ENCODE measurements at places on chromosomes 3 and 15.

- DNase-seq = no peak
Observed at GRCh38 chr15:96254173-96254572, 76.3 kb upstream of the NR2F2 start.

DNA sequence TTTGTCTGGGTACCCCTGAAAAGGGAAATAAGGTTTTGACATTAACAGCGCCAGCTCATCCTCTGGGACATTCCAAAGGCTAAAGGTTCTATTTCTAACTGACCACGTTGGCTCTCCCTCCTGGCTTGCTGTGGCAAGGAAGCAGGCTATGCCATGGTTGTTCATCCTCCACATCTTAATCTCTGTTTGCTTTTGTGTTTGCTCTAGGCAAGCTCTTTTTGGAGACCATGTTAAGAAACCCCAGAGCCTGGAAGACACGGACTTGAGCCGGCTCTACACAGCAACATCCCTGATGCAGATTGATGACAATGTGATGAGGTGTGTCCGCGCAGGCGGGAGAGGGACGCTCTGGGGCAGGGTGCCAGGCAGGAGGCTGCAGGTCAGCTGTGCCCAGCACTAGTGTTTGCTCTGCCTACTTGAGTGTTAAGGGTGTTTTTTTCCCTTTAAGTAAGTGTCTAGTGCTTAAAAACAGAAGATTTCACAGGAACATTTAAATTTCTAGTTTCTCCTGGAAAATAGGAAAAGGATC, 33.3 kb downstream of the RLBP1 start:
- DNase-seq = no peak

- no peak for DNase-seq
Observed at GRCh38 chr3:190288836-190289235, 33.4 kb downstream of the CLDN1 start.

DNA sequence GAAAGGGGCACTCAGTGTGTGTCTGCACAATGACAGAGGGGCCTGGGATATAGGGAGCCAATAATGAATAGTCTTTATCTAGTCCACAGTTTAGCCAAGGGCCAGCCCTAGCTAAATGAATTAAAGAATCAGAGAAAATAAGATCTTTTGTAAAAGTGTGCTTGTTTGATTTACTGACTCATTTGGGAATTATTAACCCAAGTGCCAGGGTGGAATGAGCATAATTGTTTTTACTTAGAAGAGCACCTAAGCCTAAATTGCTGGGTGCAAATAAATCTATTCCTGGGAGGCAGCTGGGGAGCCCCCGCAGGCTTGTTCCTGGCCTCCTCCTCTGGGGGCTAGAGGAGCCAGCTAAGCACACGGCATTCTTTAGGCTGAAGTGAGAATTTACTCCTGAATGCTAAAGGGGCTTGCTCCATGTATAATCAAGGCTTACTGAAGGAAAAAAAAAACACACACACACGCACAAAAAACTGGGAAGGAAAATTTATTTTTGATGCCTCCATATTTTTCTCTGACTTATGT, 405.3 kb upstream of the SUCLG2 start:
- DNase-seq = no peak

DNA sequence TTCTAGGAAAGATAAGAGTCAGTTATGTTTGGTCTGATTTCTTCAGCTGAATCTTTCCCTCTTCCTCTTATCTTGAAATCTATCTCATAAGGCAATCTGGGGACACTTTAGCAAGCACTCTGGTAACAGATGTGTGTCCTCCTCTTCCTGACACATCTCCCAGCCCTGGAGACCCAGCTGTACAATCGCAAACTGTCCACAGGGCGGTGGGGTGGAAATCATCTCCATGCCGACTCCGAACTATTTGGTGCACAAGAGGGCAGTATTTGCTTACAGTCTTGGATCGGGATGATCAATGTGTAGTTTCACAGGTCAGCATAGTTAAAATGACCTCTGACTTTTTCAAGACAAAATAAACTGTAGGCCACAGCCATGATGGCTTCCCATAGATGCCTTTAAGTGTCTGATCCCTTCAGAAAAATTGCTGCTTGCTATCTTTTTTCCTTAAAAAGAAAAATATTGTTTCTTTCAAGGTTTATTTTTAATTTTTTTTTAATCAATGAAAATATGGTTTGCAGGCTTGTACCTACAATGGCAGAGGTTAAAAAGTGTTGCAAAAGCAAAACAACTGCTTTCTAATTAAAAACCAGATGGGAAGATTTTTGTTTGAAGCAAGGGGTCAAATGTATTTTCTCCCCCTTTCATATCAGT, 17.7 kb downstream of the EEFSEC start:
- no peak for DNase-seq

GRCh38 chr3:10395671-10396070, 74.8 kb upstream of the SEC13 start:
- peak; percentile 94 for DNase-seq

GRCh38 chr3:99108508-99108907, 207.0 kb upstream of the DCBLD2 start:
- no peak for DNase-seq

DNA sequence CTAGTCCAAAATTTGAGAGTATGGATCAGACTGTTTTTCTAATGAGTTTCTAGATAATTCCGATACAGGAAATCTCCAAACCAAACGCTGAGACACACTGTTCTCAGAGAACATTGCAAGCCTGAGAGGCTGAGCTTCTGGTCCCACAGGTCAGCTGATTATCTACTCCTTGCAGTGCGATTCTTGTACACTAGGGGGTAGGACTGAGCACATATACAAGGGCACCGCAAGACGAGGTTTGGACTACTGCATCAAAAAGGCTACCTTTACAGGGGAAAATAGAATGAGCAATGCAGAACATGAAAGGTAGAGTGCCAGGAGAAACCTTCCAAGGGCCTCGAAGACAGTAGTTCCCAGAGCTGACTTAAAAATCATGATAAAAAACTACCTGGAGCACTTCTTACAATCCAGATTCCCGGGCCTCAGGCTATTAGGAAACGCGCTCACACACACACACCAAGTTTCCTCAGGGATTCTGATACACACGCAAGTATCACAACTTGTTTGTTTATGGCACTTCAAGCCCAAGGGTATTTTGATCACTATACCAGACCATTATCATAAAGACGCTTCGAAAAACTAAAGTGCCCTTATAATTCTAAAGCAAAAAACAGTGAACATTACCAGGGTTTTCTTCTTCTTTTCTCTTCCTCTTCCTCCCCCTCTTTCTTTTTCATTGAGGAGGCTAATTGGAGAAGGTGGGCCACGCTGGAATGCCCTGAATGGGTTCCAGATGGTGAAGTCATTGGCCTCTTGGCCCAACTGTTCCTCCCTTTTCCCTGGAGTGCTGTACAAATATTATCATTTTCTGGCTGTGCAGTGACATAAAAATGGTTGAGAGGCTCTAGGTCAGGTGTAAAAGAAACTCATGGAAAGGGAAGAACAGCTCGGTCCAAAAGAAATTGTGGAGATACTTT, 61.8 kb downstream of the SLC12A8 start:
- peak; percentile 68 for DNase-seq

- no peak for DNase-seq
Observed at GRCh38 chr15:83904107-83905040, 250.5 kb downstream of the ADAMTSL3 start.

GRCh38 chr3:111548092-111548491, 6.1 kb downstream of the CD96 start:
- DNase-seq = no peak

DNA sequence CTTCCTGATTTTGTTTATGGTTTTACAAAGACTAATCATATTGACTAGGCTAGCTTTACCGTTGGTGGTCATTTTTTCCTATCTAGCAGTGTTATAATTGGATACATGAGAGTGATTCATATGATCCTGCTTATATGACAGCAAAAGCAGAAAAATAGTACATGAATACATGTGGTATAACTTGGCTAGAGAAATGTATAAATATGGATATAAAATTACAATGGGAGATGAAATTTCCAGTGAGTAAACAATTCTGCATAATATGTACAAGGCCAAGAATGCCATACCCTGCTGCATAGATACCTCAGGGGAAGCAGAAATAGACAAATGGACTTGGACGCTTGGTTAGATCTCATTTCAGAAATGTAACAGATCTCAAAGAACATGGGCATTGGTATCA, 103.1 kb downstream of the DTWD1 start:
- no peak for DNase-seq

DNA sequence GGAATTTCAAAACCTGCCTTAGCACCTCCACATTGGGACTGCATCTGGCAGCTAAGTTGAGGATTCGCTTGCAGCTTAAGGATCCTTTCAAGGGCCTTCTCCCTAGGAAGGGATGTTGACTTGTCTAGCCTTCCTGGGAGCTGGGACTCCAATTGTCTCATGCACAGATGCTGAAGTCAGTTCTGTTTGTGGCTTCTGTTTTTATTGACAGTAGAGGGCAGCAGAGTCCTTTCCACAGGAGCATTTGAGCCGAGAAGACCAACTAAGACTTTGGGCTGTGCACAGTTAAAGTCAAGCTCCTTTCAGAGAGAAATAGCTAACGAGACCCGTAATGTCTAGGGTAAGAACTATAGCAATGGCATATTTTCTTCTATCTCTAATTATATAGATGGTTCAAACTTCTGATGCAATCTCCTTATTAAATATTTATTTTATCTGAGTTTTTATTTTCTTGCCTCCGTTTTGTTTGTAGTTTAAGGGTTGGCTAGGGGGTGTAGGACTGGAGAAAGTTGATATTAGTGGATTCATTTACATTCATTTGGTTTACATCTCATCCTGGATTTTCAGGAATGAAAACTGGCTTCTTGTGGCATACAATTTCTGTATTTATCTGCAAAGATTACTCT, 59.7 kb upstream of the KBTBD8 start:
- peak; percentile 76 for DNase-seq

DNA sequence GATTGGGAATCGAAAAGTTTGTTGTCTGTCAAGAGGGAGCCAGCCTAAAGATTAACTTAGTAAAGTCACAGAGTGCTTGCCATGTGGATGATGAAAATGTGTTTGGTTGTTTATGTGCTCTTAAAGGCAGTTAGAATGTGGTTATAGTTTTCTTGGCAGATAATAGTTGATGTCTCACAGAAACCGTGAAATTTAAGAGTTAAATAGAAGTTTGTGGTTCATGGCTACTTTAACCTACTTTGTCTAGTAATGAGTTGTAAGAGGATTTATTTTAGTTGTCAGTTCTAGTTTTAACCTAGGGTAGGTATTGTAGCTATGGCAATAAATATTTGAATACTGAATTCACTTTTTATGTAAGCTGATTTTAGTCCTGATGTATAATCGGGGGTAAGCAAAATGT, 36.4 kb upstream of the EIF3J start:
- no peak for DNase-seq

DNA sequence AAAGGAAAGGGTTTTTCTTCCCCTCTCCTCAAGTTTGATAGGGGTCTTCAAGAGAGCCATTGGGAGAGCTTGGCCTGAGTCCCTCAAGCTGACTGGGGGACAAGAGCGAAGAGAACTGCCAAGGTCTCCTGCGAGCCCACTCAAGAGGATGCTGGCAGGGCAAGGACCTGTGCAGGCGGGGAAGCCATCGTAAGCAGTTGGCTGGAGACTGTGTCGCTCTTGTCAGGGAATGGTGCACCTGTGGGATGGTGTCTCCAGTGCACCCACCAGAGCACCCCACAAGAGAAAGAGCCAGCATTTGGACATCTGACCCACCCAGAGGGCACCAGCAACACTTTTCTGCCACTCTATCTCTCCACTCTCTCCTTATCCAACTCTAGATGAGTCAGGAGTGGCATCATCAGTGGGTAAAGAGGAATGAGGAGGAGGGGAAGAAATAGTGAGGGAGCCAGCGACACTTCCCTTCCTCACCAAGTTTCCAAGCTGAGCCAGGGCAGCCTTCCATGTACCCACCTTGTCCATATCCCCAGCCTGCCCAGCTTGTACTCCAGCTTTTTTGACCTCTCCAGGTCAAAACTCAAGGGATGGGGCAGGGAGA, 13.6 kb upstream of the XIRP1 start:
- DNase-seq = no peak

- DNase-seq = no peak
Observed at GRCh38 chr3:194244167-194244566, 107.0 kb downstream of the CPN2 start.

- no peak for DNase-seq
Observed at GRCh38 chr3:37739579-37740290, 121.9 kb upstream of the CTDSPL start.
